Cerebellar nuclear complex (tissue), 1 donor: ENCODE measurements at places on chromosomes 7 and 10.
A peak's percentile ranks its signal among the peaks of the same experiment; 100 is the strongest.

DNA sequence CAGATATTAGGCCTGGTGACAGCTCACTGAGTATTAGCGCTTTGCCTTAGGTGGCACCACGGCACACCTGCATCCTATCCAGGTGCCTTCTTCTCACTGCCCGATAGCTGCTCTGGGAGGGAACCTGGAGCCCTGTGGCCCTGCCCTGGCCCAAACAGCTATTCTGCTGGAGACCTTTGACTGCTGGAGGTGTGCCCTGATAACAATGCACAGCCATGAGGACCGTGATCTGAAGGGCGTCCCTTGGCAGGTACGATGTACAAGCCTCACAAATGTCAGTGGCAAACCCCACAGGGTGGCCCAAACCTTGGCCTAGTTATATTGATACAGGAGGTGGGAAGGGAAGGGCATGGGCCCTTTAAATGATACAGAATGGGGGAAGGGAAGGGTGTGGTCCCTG is 259.5 kb downstream of the GRID1 start:
- DNase-seq: no peak

DNA sequence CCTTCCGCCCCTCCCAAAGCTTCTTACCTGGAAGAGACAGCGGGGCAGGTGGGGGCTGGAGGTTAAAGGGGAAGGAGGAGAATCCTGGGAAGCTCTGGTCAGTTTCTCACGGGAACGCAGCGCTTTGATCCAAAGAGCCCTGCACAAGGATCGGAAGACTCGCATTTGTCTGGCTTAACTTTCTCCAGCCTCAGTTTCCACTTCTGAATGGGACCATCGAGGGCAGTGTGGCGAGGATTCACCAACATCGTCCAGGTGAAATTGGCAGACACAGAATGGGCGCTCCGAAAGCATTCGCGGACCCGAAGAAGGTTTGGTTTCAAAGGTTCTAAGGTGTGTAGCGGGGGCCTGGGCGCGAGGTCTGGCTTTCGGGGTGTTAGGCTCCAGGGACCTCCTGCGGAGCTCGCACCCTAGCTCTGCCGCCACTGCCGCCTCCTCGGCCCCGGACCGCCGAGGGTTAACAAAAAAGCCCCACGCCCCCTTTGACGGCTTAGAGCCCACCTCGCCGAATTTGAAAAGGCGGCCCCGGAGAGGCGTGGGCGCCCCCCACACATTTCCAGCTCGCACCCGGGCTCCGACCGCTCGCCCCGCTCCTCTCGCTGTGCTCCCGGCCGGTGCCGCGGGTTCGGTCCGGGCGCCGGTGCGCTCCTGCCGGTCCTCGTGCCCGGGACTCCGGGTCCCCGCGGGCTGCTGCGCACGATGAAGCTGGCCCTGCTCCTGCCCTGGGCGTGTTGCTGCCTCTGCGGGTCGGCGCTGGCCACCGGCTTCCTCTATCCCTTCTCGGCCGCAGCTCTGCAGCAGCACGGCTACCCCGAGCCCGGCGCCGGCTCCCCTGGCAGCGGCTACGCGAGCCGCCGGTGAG is at the start of gene COL26A1:
COL26A1 (plus strand) TSS at position 542 of the 862 bp plus-strand sequence; CDS start at position 700, 158 bp downstream.
- no peak for DNase-seq

DNA sequence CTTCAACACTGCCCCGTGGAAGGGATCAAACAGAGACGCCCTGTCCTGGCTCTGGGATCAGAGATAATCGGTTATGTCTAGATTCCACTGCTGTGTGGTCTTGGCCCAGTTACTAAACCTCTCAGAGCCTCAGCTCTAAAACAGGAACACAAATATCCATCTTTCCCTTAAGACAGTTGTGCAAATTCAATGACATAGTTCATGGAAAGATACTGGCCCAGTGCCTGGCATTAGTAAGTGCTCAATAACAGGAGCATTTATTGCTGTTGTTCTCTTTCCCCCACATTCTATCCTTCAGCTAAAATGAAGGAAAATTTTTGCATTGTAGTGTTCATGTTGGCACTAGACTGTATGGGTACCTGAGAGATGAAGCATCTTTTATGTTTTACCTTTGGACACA is 58.6 kb downstream of the TACC2 start:
- DNase-seq: no peak

- no peak for DNase-seq
Measured at GRCh38 chr7:106285855-106286492, 1.2 kb upstream of the NAMPT start.

- DNase-seq: no peak
Measured at GRCh38 chr7:5532536-5533335, 109.1 kb upstream of the TNRC18 start.

DNA sequence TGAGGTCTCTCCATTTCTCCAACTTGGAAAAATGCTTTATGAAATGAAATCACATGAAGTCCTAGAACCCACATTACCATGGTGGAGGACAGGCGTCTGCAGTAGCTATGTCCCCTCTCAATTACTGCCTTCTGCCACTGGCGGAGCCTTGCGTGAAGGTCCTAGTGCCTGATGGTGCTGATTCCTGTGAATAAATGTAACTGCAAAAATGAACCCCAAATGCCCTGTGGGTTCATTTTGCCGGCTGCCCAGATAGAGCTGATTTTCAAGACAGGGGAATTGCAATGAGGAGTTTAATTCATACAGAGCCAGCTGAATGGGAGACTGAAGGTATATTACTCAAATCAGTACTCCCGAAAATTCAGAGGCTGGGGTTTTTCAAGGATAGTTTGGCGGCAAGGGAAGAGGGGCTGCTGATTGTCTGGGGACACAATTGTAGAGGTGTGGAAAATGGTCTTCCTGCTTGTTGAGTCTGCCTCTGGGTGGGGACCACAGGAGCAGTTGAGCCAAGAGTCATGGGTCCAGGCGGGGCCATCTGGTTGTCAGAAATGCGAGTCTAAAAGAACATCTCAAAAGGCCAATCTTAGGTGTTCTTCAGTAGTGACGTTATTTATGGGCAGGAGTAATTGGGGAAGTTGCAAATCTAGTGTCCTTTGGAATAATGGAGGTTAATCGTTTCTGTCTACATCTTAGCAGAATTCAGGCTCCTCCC is 13.5 kb downstream of the PRF1 start:
- no peak for DNase-seq

DNA sequence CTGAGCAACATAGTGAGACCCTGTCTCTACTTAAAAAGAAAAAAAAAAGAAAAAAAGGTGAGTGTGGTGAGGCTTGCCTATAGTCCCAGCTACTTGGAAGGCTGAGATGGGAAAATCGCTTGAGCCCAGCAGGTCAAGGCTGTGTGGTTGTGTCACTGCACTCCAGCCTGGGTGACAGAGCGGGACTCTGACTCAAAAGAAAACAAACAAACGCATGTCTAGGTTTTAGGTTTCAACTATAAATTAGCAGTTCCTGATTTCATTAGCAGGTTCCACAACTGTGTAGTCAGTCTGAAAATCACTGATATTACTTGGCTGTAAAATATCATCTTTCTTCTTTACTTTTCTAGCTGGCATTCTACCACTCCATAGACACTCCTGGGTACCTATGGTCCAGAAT is 155.7 kb upstream of the HGF start:
- no peak for DNase-seq

- peak; percentile 56 for DNase-seq
Measured at GRCh38 chr7:107232568-107233090, 63.8 kb downstream of the HBP1 start.

DNA sequence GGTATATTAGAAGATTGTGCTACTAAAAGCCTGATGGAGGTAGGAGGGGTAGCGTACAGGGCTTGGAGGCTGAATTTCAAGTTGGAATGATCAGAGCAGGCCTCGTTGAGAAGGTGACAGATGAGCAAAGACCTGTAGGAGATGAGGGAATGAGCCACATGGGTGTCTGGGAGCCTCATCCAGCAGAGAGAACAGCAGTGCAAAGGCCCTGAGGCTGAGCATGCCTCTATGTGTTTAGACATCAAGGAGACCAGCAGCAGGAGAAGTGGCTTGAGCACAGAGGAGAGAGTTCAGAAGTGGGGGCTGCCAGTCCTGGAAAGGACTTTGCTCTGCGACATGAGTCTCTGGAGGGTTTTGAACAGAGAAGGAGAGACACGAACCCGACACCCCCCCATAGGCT is 111.7 kb downstream of the TMEM130 start:
- DNase-seq: no peak

DNA sequence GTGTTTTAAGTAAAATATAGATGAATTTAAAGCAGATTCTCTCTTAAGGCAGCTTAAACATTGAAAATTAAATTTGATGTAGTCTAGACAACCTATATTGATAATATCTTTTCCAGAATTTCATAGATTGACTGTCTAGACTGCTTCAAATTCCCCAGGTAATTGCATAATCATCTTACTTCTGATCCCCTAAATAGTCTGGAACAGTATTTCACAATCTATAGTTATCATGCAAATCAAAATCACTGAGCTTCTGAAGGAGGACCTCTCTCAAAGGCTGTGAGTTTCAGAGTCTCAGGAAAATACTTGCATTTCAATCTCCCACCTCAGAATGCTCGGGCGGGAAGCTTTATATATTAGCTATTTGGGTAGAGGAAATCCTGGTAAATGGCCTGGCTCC is 87.3 kb downstream of the SEMA3A start:
- DNase-seq: no peak

DNA sequence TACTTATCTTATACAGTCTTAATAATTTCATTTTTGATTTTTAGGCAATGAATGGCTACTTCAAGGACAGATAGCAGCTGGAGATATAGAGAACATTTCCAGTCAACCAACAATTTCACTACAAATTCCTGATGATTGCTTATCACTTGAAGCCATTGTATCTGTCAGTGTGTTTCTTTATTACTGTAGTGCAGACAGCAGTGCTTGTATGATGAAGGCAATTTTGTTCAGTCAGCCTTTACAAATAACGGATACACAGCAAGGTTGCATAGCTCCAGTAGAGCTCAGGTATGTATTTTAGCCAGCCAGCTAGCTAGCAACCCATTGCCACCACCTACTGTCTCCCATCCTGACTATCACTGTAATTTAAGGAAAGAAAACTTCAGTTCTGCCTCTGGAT is 53.8 kb downstream of the NHLRC2 start:
- DNase-seq: no peak

GRCh38 chr7:31051598-31052486 is at the start of gene ADCYAP1R1:
TSS of gene ADCYAP1R1 (plus strand) at chr7:31052308. CDS start at chr7:31063265, 10,957 bp downstream.
- no peak for DNase-seq

DNA sequence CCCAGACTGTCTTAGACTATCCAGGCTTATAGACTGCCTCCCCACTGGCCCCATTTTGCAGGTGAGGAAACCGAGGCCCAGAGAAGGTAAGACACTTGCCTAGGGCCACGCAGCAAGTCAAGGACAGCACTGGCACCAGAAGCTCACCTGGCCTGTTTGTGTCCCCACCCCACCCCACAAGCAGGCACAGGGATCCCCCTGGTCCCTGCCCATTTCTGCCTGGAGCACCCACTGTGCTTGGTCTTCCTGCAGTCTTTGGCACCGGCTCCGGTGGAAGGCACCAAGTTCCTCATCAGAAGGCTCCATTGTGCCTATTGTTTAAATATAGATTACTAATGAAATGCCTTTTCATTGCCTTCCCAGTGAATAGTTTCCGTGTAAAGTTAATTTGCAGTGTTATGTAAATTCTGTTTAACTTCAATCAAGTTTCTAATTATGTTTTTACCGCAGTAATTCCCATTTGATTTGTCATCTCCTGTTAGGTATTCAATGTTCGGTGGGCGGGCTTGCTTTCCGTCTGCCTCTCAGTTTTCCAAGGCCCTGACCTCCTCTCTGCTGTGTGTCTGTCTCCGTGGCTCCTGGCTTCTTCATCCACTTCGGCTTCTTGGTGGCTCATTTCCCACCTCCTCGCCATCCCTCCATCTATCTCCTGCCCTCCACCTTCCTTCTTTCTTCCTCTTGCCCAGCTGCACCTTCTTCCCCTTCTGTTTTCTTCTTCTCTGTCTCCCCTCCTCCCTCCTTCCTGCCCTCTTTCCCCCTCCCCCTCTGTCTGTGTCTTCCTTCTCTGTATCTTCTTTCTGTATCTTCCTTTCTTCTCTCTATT is 75.8 kb downstream of the ZMIZ1 start:
- DNase-seq: no peak

GRCh38 chr7:6116211-6116610 is 85.0 kb downstream of the ANKRD61 start:
- no peak for DNase-seq

GRCh38 chr10:99742254-99742653 is 10.2 kb downstream of the CUTC start:
- DNase-seq: no peak

DNA sequence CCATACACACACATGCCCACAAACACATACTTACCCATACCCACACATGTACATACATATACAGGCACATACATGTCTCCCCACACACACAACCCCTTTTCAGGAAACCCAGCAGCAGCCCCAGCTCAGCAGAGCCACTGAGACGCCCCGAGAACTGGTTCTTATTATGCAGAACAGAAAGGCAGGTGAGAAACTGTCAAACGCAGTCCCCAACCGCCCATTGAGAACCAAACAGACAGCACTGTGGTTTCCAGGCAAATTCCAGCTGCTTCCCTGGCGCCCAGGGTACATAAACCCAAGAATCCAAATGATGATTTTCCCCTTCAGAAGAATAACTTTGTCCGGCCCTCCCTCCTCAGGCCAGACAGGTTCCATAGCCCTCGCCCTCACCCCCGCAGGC is 366.6 kb upstream of the ZMIZ1 start:
- no peak for DNase-seq

GRCh38 chr10:60806921-60807320 is 28.6 kb downstream of the CDK1 start:
- no peak for DNase-seq

- no peak for DNase-seq
Measured at GRCh38 chr7:55444786-55445185, 79.6 kb downstream of the LANCL2 start.
